Activated CD4-positive, alpha-beta T cell treated with anti-CD3 and anti-CD28 coated beads, Interleukin-2, amount 50 U/mL, for 4 hours (primary cell): ENCODE measurements at places on chromosomes 11 and 22.

DNA sequence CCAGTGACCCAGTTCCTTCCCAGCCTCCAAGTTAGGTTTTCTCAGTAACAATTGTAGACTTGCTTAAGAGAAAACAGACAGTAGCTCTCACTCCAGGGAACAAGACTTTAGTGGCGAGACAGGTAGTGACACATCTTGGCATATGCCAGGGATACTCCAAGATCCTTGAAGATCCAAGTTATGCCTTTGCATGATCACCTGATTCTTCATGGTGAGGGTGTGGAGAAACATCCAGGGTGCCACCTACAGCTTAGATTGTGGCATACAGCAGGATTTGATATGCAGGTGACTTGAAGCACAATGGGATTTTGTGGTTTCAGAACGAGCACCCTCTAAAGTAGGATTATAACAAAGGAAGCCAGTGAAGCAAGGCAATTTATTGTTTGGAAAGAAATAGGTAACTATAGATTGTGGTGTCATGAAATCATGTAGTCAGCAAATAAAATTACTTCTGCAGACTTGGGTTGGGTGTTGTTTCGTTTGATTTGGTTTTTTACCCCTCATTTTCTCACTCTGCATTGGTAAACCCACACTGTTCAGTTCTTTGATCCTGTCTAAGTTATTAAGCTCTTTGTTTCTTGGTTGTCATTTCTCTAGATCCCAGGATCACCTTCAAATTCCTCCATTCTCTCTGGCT, 9.2 kb downstream of the POU2AF3 start:
- no peak for DNase-seq

- DNase-seq, result no peak
Observed at GRCh38 chr11:37951996-37952395, 1354.0 kb upstream of the RAG2 start.

DNA sequence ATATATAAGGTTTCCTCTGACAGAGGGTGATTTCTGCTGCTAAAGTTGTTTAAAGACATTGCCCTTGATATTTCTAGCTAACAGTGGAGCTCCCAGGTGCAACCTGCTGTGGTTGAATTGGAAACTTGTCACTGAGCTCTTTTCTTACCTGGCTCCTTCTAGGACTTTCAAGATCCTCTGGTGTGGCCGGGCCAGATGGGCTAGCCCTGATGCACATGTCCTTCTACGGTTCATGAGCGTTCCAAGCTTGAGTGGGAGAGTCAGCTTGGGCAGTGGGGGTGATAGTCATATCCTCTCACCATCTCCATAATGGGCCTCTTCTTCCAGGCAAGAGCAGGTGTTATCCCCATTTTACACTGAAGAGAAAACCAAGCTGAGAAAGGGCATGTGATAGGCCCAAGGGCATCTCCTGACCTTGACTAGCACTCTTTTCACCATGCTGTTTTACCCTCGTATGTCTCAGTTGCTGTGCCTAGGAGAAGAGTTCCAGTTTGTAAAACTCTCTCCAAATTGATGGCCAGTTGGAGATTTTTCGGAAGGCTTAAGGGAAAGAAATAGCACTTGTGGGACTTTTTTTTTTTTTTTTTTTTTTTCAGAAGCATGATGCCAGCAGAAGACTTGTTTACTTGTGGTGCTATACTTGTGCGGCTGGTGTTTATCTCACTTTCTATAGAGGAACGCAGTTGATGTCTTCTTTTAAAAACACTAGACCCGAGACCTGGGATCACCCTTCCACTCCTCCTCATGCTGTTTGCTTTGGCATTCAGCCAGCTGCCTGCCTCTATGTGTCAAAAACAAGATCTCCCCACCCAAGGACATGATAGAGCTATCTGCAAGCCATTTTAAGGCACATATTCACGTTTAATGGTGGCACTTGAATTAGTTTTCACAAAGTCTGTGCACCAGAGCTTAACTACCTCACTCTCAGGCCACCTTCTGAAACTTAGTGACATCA, 32.6 kb downstream of the TEAD1 start:
- DNase-seq, result no peak

DNA sequence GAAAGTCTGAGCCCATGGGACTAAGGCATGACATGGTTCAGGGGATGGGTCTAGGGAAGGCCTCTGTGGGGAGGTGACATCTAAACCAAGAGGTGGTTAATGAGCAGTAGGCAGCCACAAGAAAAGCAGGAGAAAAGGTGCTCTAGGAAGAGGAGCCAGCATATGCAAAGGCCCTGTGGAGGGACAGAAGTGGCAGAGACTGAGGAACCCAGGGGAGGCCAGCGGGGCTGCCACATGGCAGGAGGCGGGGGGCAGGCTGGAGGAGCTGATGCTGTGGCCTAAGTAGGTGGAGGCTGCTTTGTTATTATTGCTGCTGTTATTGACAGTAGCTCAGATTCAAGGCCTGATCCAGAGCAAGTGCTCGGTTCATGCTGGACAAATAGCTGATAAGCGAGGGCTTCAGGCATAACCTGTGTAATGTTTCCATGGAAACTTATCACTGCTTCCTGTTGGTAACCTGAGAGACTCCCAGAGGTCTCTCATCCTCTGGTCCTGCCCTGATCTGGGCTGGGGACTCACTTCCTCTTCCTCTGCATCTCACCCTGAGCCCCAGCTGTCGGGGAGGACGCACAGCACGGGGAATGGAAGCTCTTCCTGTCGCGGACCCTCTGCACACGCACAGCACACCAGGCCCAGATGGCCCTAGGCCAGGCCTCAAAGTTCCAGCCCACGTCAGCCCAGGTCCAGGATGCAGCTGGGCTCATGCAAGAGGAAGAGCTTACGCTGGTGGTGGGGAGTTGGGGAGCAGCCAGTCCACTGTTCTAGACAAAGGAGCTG, 75.2 kb upstream of the TP53I11 start:
- DNase-seq, result no peak

DNA sequence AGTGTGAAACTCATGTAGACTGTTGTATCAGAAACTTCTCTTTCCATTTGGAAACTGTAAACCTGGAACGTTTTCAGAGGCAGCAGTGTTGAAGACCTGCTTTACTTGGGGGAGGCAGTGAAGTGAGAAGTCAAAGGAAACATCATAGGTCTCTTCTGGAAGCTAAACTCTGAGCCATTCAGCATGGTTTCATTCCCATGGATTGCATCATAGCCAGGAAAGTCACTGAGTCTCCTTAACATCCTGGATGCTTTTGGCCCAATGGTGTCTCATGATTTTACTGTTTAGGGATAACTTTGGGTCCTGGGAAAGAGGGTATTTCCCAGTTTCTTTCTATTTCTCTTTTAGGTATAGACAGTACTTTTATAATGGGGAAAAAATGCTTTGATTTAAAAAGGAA, 153.2 kb upstream of the E2F8 start:
- no peak for DNase-seq

DNA sequence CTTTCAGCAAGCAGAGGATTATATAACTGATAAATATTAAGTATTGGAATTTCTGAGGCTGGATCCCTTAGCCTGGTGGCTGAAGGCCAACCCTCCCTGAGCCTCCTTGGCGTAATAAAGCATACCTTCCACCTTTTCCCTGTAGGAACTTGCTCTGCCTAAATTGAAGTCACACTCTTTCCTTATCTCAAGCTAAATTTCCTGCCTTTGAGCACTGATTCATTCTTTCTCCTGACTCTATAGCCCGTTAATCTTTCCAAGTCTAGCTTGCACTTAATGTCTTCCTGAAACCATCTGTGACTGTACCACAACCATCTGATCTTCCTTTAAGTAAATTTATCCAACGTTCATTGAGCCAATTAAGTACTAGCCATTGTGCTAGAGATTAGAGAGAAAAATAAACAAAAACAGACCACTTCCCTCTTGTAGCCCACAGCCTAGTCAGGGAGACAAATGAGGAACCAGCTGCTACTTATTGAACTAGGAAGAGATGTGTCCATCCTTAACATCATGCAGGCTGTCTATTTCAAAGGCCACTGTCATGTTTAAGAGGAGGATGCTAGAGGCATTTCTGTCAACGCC, 62.9 kb downstream of the GRK3 start:
- no peak for DNase-seq

DNA sequence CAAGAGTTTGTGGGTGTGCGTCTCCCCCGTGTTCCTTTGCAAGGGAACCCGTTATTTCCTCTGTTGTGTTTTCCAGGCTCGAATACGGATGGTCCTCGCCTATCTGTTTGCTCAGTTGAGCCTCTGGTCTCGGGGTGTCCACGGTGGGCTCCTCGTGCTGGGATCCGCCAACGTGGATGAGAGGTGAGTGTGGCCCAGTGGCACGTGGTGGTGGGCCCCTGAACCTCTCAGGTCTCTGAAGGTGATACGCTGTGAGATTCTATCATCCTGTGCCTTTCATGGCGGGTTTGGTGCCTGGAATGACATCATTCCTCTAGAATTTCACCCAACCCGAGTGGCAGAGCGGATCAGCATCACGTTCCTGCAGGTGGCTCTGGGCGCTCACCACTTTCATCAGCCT, 32.5 kb downstream of the NADSYN1 start:
- no peak for DNase-seq

GRCh38 chr11:95821640-95822039, 31.3 kb downstream of the CEP57 start:
- no peak for DNase-seq

GRCh38 chr11:12003336-12003735, 5.1 kb downstream of the DKK3 start:
- DNase-seq, result no peak

DNA sequence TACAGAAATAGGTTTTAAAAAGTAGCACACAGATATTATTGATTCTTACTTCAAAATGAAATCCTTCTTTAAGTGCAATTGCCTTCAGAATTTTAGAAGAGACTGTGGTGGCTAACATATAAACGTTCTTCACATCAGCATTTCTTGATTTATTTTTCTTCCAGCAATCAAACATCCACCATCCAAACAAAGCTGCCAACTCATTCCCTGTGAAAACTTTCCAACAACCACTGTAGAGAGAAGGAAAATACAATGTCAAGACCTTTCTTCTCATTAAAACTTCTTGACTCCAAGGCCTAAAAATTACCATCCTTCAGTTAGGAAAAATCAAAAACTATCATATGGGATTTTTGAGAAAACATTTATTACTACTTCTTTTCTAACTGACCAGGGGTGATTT, 34.0 kb upstream of the P4HA3 start:
- no peak for DNase-seq

DNA sequence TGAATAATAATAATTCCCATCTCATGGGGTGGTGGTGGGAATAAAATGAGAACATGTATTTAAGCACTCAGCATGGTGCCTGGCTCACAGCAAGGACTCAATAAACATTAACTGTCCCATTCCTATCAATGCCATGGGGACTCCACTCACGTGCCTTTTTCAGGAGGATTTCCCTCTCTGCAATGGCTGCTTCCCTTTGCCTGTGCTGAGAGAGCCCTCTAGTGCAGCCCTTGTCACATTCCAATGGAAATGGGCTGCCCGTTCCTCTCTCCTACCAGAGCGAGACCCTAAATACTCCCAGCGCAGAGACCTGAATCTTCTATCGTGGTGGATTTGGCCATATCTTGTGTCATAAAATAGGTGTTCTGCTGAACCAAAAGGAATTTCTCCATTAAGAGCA, 621.5 kb upstream of the B3GAT1 start:
- no peak for DNase-seq

DNA sequence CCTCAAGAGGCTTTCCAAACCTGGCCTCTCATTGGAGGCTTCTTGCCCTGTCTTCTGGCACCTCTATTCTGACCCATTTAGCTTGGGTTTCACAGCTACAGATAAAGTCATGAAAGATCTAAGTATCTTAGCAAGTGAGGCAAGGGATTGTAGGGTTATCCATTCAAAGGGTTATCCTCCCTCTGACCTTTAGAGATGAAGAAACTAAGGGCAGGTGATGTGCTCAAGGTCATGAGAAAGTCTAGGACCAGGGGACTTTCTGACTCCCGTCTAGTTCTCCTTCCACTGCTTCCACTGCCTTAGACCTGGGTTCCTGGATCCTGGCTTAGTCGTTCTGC, 7.2 kb downstream of the PHOX2A start:
- DNase-seq, result no peak

DNA sequence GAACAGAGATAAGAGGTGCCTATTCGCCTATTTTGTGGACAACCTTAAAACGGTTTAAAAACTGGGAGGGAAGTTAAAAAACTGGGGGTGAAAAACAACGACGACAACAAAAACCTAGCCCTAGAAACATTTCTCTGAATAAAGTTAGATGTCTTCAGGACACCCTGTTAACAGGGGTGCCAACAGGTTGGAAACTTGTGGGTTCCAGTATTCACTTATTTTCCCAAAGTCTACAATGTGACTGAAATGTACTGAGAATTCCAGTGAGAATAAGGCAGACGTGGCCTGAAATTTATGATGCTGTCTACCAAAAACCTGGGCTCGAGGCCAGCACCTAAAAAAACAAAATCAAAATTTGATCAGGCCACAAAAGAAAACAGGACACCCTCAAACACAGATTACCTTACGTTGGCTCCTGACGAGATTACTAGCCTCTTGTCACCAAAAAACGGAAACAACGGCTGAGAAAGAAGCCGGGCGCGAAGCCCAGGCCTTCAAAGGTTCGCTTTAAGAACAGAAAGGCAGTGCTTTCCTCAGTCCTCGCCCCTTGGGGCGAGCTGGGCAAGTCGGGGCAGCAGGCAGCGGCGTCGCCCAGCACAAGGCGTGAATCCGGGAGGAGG, 906 bp downstream of the CCDC90B start:
- no peak for DNase-seq

- no peak for DNase-seq
Observed at GRCh38 chr11:93908689-93909088, 58.3 kb upstream of the VSTM5 start.

- DNase-seq, result no peak
Observed at GRCh38 chr11:123575441-123575840, 79.0 kb downstream of the SCN3B start.
